ENCODE measurements at places on chromosomes 7 and 10.

DNA sequence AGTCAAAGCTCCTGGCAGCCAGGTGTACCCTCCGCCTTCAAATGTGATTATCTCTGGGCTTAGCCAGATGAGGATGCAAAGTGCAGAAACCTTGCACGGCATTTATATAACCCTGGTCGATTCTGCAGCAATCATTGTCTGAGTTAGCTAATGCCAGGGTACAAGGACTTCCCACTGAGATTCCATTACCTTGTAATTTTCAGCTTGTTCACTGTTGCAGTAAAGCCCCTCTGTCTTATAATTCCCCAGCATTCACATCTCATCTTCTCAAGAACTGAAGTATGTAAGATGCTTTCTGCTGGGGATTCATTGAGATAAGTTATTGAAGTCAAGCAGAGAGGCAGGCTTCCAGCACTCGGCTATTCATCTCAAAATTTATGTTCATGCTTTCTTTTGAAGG, 1090.6 kb upstream of the AUTS2 start:
- no peak for DNase-seq

- DNase-seq: no peak
Measured at GRCh38 chr7:158581440-158582088, 6.1 kb downstream of the PTPRN2 start.

DNA sequence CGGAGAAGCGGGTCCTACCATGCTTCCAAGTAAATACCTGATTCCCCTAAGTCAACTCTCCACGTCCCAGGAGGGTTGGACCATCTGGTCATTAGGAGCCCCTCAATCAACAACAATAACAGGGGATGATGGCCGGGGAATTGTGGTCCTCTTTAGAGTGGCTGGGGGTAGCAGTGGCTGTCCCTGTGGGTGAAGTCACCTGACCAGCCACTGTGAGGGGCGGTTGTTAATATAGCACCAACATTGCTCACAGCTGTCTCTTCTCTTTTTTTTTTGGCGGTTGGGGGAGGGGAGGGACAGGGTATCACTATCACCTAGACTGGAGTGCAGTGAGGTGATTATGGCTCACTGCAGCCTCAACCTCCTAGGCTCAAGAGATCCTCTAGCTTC, 67.9 kb downstream of the SPDYE5 start:
- no peak for DNase-seq

- no peak for DNase-seq
Measured at GRCh38 chr10:60235001-60235400, 154.7 kb downstream of the ANK3 start.

Measured in NCI-H1694 (cell line).